ENCODE measurements at places on chromosomes 2 and 18. TPM values are rescaled to one million over a fixed set of nuclear protein-coding genes. Genes with fewer than 3 reads are reported as not detected.

The RIT2 gene
- polyA plus RNA-seq, result not detected

The TRIM43 gene
- not detected for polyA plus RNA-seq

The SS18 gene
- 163 TPM for polyA plus RNA-seq

The LIPT1 gene
- polyA plus RNA-seq, result 2.4 TPM

The CD8B2 gene
- polyA plus RNA-seq, result not detected

Measured in BJ (cell line).